ENCODE measurements at places on chromosomes 6 and 20. TPM values are rescaled to one million over a fixed set of nuclear protein-coding genes. Genes with fewer than 3 reads are reported as not detected.

The LINC00237 gene
- 0.17 TPM for total RNA-seq

DNA sequence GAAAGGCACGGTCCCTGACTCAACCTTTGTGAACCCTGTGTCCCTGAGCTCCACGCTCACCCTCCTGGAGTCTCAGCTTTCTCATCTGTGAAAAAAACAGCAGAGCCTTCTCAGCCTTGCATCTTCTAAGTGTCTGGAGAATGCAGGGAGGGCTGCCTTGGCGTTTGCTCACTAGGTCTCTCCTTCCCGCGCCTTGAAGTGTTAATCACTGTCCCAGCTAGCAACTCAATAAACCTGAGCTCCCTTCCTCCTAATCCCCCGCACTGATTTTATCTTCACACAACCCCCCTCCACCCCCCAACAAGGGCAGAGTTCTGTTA lies 34.9 kb upstream of the FOXC1 start:
- DNase-seq, result no peak

The TUBB2B gene
- not detected for total RNA-seq

DNA sequence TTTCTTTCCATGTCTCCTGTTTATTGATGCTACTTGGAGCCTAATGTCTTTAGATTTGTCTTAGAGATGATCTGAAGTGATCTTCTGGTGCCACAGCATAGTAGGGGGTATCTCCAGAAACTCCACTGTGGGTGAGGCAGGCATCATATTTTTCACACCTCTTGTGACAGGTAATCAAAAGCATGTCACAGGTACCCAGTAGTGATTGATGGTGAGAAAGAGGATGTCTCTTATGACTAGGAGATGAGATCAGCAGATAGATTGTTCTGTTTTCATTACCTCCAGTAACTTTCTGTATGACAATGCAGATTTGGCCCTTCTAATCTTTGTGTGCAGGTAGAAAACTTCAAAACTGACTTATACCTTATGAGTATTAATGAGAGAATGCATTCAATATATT lies 13.5 kb downstream of the NCOA7 start:
- DNase-seq, result no peak

The DOP1A gene
- 30.8 TPM for total RNA-seq

The DCDC2 gene
- not detected for total RNA-seq

The YIPF3 gene
- total RNA-seq, result 51.7 TPM

The MICB gene
- total RNA-seq, result 17.2 TPM

The FAM209B gene
- 1.5 TPM for total RNA-seq

DNA sequence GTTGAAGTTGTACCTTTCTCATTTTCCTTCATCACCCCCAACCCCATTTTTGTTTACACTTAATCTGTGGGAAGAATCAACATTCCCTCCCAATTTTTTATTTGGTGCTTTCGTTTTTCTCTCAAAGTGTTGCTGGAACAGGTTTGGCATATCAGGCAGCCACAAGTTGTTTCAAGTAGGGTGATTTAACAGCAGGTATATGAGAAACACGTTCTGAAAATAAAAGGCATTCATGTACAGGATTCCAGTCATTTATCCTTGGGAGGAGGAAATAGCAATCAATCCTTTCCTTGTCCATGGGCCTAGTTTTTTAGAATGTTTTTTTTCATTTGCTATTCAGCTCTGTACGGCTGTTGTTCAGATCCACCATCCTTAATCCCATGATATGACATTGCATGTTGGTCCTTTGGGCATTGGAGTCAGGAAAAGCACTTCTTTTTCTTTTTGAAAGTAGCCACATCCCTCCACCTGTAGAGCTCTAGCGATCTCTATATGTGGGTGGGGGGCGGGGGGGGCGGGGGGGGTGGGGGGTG lies 120.2 kb downstream of the JARID2 start:
- DNase-seq, result no peak

The CLPSL2 gene
- total RNA-seq, result not detected

The EIF6 gene
- total RNA-seq, result 137 TPM

- no peak for DNase-seq
Observed at GRCh38 chr20:38173237-38174156, 8.4 kb upstream of the TGM2 start.

DNA sequence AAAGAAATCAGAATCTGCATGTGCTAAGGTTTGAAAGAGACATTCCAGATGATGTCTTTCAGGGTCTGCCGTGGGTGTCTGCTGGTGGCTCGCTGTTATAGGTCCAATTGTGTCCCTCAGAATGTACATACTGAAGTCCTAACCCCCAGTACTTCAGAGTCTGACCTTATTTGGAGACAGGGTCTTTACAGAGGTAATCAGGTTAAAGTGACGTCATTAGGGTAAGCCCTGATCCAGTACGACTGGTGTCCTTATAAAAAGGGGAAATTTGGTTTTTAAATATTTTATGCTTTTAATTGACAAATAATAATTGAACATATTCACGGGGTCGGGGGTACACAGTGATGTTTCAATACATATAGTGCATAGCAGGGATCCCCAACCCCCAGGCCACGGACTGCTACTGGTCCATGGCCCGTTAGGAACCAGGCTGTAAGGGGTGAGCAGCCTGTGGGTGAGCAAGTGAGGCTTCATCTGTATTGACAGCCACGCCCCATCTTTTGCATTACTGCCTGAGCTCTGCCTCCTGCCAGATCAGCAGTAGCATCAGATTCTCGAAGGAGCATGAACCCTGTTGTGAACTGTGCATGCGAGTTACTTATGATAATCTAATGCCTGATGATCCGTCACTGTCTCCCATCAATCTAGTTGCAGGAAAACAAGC lies 33.2 kb upstream of the SLC22A23 start:
- no peak for DNase-seq

DNA sequence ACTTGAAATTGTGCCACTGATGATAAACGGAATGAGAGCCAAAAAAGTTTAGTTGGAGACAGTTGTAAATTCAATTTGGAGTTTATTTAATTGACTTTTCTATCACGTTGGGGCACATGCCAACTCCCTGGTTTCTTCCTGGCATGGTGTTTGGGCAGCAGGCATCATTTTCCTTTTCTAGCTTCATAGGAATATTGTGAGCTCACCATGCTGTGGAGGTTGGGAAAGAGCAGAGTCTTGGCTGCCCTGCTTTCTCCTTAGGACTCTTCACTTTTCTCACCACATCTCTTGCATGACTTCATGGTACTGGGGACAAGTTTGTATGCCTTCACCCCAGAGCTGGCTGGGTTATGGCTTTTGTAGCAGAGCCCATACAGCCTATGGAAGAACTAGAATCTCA lies 6.4 kb downstream of the SCAND1 start:
- no peak for DNase-seq

DNA sequence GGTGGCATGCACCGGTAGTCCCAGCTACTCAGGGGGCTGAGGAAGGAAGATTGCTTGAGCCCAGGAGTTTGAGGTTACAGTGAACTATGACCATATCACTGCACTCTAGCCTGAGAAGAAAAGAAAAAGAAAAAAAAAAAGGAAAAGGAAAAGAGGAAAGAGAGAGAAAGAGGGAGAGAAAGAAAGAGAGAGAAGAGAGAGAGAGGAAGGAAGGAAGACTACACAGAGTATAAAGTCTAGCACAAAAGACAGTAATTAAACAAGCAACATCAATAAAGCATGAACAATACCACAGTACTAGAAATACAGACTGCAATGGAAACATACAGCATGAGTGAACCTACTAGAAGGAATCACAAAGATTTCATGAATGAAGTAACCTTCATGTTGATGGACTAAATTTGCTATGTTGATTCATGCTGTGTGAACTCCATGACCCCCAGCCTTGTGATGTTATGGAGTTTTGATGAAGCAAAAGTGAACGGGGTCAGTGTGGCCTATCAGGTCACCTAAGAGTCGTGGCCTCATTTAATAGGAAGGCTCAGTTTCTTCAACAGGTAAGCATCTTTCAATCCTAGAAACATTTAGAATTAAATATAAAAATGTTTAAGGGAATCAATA lies 57.6 kb downstream of the NUDT3 start:
- DNase-seq, result no peak

- no peak for DNase-seq
Observed at GRCh38 chr6:118678866-118679265, 27.5 kb upstream of the CEP85L start.

DNA sequence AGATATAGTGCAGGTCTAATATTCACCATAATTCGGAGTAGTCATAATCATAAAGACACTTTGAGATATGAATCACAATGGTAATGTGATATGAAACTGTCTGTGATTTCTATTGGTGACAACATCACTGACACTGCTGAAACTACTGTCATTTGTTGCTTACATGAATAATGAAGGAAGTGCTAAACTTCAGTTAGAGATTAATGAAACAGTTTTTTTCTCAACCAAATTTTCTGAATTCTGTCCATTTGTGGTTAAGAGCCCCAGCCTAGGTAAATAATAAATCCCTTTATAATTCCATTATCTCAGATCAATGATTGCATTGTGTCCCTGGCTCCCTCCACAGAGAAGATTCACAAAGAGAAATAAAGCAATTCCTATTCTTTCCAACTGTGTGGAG lies 122.6 kb downstream of the HIVEP2 start:
- no peak for DNase-seq

The SPEF1 gene
- not detected for total RNA-seq

DNA sequence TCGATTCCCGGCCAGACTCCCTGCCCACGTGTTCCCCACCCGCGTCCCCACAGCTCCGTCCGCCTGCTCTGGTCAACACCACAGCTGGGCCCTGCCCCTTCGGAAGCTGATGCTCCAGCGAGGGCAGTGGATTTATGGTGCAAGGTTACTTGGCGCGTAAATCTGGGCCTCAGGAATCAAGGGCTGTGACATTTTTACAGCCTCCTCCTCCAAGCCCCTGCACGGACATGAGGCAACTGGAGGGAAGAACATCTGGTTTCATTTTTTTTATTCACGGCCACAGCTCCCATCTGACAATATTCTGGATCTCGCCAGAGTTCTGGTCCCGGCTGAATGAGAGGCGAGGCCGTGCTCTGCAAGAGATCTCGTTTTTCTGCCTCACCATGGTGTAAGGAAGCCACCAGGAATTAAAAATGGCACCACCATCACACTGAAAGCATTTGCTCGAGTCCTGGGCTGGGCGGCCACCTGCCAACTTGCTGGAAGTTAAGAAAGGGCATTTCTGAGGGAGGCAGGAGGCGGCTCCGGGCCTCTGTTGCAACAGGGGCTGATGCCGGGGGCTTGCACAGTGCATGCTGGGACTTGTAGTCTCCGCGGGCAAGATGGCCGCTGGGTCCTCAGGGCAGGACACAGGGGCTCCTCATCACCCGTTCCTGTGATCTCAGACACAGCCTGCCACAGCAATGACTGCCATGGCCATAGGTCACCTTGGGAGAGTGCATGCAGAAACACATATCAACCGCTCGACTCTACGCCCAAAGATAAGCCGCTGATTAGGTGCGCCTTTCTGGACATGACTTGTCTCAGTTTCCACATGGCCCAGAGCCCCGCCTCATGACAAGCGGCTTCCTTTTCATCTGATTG lies 148.5 kb downstream of the LY86 start:
- DNase-seq, result no peak

- no peak for DNase-seq
Observed at GRCh38 chr20:46009816-46010215, 1.1 kb downstream of the MMP9 start.

- DNase-seq, result no peak
Observed at GRCh38 chr6:104718672-104719071, 141.0 kb downstream of the HACE1 start.
